Fibroblast of lung (primary cell): ENCODE measurements at places on chromosomes 11 and 22.

GRCh38 chr22:27084130-27084529, 426.7 kb downstream of the MIAT start:
- peaks cover 38% of the 10 kb centered on the region for H3K27me3 ChIP-seq
- no peak overlapping the region for H3K27ac ChIP-seq
- H3K36me3 ChIP-seq, result no peaks in the 10 kb centered on the region

DNA sequence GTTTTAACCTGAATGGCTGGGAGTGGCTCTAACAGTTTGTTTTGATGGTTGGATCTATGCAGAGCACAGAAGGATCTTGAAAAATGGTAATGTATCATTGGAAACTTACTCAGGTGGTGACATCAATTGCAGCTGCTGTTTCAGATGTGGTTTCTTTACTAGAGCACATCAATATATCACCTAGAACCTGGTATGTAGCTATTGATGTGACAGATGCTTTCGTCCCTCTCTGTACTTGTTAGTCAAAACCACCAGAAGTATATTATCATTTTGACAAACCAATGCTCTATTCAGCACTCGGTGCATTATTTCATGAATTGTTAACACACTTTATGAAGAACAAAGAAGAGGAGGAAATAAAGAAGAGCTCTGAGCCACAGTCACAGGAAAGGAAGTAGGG, 26.6 kb upstream of the SCN3B start:
- H3K27ac ChIP-seq, result no peak overlapping the region
- H3K4me1 ChIP-seq, result no peaks in the 10 kb centered on the region
- H3K4me3 ChIP-seq, result no peak overlapping the region

- H3K4me3 ChIP-seq, result no peak overlapping the region
- H3K36me3 ChIP-seq, result no peaks in the 10 kb centered on the region
- no peak overlapping the region for H3K27ac ChIP-seq
- no peak for DNase-seq
- no peaks in the 10 kb centered on the region for H3K4me1 ChIP-seq
- no peaks in the 10 kb centered on the region for H3K27me3 ChIP-seq
These were observed 316.2 kb downstream of the SOX6 start for GRCh38 chr11:16040151-16040550.

DNA sequence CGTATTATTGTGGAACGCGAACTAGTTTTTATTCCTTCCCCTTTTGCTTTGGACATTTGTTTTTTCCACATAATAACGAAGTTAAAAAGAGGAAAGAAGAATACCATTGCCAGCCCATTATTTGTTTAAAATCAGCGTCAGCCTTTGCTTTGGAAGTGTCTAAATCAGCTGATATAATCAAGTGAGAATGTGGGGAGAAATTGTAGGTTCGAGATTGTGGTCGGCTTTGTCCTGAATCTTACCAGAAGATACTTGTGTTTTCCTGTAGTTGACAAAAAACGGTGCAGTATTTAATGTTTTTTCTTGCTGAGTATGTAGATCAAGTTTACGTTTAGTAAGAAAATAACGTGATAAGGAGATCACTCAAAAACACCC, 935 bp downstream of the ZNF143 start:
- H3K27me3 ChIP-seq, result no peaks in the 10 kb centered on the region
- H3K4me1 ChIP-seq, result no peaks in the 10 kb centered on the region
- DNase-seq, result peak; percentile 49
- H3K36me3 ChIP-seq, result no peaks in the 10 kb centered on the region

DNA sequence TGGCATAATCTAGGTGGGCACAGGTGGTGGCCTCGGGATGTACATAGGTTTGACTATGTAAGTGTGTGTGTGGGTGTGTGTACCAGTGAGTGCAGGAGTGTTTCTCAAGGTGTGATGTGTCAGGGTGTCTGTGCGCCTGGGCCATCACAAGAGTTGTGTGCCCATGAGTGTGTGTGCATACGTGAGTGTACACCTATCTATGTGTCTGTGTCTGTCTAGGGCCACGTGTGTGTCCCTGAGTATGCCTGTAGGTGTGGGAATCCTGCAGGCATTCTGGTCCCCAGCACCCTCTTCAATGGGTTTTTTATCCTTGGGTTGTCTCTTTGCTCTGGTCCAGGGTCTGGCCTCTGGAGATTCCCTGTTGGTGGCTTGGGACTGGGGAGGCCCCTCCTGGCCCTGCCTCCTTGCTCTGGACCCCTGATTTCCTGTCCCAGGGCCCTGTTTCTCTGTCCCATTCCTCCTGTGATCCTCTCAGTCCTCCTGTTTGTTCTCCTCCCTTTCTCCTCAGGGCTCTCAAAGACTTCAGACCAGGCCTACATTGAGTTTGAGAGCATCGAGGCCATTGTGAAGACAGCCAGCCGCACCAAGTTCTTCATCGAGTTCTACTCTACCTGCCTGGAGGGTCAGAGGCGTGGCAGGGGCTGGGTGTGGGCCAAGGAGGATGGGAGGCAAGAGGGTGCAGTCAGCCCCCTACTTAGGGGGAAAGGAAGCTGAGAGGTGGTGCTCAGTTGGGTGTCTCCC, 9.4 kb downstream of the INPPL1 start:
- H3K36me3 ChIP-seq, result peaks cover 58% of the 10 kb centered on the region
- H3K4me3 ChIP-seq, result no peak overlapping the region
- no peak for DNase-seq

DNA sequence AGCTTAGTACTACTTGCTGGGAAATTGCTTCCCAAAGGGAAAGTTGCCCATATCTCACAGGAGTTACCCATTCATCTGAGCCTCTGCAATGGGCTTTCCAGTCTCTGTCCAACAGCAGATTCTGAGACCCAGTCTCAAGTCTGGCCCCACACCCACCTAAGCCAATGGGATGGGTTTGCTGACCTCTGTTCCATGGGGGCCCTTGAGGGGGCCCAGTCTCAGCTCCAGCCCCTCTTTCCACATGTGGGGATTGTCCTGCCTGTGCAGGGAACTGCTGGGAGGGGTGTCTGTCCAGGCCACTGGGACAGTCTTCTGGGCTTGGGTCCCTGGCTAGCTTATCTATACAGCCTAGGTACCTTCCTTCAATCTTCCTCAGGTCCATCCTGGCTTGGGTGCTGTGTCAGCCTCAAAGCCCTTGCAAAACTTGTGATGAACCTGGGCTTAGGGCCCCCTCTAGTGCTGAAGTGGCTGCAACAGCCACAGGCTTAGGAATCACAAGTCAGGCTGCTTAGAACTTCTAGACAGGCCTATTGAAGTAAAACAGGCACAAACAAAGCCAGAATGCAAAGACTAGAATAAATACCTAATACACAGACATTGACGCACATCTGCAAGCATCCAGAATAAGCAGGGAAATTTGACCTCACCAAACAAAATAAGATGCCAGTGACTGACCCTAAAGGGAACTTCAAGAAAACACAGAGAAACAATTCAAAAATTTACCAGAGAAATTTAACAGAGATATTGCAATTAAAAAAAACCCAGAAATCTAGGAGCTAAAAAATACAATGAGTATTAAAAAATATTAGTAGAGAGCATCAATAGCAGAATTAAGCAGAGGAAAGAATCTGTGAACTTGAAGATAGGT, 11.7 kb upstream of the PATL1 start:
- no peaks in the 10 kb centered on the region for H3K4me1 ChIP-seq
- DNase-seq, result peak; percentile 69
- H3K4me3 ChIP-seq, result no peak overlapping the region
- H3K36me3 ChIP-seq, result no peaks in the 10 kb centered on the region
- H3K27ac ChIP-seq, result no peak overlapping the region

DNA sequence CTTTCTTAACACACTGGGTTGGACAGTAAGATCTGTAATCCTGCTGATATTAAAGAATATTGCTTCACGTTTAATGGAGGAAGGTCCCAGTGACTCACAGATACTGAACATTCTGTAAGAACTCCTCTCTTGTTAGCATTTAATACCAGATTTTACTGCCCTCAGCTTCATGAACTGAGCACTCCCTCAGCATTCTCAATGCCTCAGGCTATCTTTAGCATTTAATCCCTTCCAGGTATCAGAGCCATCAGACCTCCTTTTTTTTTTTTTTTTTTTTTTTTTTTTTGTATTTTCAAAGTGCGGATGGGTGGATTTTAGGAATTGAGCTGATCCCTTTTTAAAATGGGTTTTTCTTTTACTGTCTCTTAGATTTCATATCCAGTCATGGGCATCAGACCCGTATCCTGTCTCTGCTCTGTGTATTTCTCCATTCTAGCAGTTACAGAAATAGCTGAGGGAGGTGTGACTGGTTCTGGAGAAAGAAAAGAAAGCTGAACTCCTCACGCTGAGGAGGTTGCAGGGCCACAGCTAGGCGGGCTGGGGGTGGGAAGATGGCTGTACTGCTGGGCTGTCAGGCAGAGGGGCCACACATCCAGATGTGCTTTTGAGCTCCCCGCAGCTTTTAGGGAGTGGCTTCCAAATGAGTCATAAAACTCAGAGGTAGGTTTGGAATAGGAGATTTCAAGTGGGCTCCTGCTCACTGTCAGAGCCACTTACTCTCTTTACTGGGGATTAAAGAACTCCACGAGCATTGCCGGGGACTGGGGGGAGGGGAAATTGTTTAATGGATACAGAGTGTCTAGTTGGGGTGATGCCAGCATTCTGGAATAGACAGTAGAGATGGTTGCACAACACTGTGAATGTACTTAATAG, 97.0 kb downstream of the SYT9 start:
- no peak overlapping the region for H3K4me3 ChIP-seq
- H3K4me1 ChIP-seq, result no peaks in the 10 kb centered on the region
- H3K36me3 ChIP-seq, result no peaks in the 10 kb centered on the region
- no peak overlapping the region for H3K27ac ChIP-seq
